ENCODE measurements at places on chromosomes 1 and 21.
A peak's percentile ranks its signal among the peaks of the same experiment; 100 is the strongest.

DNA sequence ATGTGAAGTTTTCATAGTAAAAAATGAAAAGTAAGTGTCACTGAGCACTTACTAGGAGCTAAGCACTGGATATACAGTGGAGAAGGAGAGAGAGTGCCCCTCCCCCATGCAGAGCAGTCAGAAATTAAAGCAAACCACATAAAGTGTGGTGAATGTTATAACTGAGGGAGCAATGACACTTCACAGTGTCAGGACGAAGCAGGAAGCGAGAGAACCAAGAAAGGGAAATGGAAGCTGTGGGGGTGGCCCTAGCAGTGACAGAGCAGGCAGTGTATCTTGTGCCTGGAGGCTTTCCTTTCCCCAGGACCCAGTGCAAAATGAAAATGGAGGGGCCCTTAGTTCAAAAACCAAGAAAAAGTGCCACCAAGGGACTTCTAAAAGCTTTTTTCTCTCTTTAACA lies 21.5 kb upstream of the RCAN3 start:
- peak; percentile 88 for DNase-seq

GRCh38 chr1:40794974-40795715 lies 11.6 kb downstream of the KCNQ4 start:
- no peak for DNase-seq

DNA sequence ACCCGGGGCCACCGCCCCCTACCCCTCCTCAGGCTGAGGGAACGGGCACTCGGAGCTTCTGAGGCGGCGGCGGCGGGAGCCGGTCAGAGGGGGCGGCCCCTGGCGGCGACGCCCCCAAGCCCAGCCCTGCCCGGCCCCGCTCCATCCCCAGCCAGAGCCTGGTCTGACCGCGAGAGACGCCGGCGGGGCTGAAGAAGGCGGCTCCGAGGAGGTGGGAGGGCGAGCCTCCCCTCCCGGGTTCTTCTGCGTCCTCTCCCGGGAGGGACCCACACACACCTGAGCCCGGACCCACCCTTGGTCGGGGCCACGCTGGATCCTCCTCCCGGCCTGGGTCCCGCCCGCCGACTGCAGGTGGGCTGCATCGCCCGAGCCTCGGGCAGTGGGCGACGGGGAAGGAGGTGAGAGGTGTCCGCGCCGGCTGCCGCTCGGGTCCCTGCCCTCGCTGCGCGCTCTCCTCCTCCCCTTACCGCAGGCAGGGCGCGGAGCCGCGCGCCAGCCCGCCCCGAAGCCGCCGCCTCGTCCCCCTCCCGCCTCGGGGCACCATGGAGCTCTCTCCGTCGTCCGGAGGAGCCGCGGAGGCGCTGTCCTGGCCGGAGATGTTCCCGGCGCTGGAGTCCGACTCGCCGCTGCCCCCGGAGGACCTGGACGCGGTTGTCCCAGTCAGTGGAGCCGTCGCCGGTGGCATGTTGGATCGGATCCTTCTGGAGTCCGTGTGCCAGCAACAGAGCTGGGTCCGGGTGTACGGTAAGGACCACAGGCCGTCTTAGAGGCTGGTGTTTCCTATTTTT lies at the start of gene RASAL2:
RASAL2 (plus strand) TSS at position 154 of the 788 bp plus-strand sequence; CDS start at position 543, 389 bp downstream.
- peak; percentile 80 for DNase-seq

GRCh38 chr1:2070016-2070415 lies 19.8 kb downstream of the PRKCZ start:
- DNase-seq: no peak

DNA sequence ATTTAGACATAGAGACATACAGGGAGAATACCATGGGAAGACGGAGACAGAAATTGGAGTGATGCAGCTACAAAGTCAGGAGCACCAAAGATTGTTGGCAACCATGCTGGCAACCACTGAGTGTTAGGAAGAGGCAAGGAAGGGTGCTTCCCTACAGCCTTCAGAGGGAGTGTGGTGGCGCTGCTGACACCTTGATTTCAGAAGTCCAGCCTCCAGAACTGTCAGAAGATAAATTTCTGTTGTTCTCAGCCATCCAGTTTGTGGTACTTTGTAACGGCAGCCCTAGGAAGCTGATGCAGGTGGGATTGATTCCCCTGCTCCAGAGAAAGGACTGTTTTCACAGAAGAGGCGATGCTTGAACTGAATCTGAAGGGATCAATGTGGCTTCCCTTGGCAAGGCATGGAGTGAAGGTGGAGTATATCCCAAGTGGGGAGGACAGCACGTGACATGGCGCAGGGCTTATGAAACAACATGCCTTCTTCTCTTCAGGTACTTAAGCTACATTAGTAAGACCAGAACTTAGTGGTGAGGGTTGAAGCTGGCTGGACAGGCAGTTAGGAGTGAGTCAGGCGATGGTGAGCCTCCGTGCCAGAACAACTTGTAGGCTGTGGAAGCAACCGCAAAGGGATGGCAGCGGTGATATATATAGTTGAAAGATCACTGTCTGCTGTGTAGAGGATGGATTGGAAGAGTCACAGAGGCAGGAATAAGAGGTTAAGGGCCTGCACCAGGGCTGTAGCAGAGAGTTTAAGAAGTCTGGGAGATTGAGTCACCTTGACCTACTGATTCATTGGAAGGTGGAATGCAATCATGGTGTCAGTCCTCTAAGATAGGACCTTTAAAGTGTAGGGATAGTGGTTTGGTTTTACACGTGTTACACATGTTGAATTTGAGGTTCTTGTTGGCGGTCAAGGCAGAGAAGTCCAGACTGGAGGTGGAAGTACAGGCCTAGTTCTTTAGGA lies 2.1 kb downstream of the LEPR start:
- no peak for DNase-seq

DNA sequence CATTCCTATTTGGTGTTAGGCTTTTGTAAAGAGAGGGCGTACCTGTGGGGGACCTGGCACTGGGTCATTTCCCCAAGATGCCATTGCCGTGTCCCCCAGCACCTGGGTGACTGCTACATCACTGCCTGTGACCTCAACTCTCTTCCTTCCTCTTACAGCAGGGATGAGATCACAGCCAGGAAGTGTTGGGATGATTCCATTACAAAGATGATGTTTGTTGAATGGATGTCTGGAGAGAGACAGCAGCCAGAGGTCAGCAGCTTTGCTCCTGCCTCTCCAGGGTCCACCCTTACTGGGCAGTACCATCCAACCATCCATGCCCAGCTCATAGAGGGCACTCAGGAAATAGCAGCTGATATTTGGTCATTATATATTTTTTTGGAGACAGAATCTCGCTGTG lies 35.1 kb downstream of the TMEM51 start:
- DNase-seq: no peak

DNA sequence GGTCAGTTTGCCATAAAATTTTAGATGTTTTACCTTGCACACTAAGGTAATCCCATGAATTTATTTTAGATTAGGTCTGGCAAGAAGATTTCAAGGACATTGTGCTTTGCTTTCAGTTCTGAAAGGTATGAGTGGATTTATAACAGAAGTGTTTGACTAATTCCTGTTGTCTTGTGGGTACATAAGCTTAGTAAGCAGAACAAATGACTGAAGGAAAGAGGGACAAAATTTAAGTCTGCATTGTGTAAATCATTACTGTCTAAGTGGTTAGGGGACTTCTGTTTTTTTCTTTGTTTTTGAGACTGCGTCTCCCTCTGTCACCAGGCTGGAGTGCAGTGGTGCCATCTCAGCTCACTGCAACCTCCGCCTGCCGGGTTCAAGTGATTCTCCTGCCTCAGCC lies 60.1 kb downstream of the PKN2 start:
- no peak for DNase-seq

DNA sequence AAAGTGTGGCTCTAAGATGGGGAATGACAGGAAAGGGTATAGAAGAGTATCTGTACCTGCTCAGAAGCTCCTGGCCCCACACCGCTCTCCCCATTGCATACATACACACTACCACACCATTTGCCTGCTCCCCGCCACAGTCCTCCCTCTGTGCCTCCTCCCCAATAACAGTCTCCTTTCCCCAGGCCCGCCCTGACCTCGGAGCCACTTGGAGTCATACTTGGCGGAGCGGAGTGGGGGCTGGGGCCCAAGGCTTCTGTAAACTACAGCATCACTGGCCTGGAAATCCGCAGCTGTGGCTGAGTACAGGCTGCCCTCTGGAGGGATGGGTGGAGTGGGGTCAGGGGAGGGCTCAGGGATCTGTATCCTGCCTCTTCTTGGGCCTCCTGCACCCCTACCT lies 8.6 kb downstream of the SEMA6C start:
- DNase-seq: no peak

- no peak for DNase-seq
Measured at GRCh38 chr1:94013367-94013878, 104.2 kb upstream of the GCLM start.

DNA sequence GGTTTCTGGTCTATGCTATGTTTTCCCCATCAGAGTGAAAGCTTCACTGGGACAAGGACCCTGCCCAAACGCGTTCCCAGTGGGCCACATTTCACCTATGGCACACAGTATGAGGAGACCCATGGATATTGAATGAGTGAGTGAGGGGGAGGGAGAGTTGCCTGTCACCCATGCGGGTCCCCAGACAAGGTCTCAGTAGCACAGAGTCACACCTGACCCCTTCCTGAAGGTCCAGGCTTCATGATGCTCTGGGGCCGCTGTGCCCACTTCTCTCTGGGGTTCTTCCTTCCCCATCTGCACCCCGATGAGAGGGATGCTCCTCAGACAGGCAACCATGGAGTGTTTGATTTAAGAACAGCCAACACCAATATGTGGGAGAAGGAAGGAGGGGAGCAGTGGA lies 72.3 kb upstream of the CSF3R start:
- no peak for DNase-seq

DNA sequence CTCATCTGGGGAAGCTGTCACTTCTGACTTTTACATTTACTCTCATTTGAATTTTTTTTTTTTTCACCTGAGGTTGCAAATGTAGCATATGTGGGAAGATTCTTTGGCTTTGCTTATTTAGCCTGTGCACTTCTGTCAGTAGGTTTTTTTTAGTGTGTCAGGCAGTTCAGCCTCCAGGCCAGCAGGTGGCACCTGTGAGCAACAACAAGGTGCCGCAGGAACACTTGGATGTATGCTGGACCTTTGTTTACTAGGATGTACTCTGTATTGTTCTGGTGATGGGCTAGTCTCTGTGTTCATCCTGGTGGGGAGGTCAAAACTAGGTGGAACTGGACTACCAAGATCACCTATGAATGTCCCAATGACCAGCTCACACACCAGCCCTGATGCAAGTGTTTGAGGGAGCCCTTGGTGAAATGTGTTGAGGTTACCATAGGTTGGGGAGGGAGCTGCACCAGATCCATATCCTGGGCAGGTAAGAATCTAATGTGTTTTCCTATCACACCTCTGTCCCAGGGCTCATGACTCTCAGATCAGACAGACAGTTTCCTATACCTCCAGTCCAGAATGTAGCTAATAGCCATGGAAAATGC lies 618.2 kb downstream of the BRINP3 start:
- DNase-seq: peak; percentile 44

DNA sequence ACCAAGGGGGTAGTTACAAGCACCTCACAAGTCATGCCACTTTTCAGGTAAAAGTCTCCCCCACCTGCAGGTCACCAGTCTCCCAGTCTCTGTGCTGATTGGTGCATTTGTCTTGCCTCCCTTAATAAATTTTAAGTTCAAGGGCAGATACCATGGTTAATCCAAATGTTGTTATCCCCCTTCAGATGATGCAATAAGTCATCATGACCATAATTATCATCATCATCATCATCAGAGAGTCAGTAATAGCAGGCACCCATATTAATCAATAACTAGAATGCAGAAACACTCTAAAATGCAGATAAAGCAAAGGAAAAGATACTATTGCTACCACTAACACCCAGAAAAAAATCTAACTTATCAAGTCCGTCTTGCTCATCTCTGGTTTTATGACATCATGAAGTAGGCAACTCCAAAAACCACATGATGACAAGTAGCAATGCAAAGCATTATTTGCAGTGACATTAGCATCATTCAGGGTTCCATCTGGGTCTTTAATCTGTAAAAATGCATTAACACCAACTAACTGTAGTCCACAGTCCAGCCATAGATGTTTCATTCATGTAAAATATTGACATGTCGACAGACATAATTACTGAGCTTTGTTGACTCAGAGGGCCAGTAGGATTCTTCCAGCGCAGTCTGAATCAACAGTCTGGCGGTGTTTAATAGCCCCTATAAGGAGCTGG lies 492.0 kb upstream of the RUNX1 start:
- DNase-seq: no peak

GRCh38 chr21:46325073-46325912 lies 1.3 kb downstream of the PCNT start:
- peak; percentile 55 for DNase-seq

DNA sequence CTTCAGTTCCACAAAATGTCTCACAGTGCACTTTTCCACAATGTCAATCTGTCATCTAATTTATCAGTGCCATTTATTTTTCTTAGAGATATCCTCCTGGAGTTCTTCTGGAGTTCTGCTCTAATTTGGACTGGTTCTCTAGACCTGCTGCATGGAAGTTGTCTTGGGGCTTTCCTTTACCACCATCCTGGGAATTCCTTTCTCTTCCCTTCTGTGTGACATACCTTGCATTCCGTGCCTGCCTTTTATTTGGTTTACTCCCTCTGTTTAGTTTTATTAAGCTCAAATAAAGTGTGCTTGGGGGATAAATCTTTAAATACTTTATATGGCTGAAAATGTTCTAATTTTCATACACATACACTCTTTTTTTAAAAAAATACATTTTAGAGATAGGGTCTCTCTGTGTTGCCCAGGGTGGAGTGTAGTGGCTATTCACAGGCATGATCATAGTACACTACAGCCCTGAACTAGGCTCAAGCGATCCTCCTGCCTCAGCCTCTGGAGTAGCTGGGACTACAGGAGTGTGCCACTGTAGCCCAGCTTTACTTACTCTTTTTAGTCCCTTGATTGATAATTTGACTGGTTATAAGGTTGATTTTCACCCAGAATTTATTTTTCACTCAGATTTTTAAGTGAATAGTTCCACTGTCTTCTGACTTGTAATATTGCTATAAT lies 14.4 kb downstream of the MTF2 start:
- DNase-seq: no peak

DNA sequence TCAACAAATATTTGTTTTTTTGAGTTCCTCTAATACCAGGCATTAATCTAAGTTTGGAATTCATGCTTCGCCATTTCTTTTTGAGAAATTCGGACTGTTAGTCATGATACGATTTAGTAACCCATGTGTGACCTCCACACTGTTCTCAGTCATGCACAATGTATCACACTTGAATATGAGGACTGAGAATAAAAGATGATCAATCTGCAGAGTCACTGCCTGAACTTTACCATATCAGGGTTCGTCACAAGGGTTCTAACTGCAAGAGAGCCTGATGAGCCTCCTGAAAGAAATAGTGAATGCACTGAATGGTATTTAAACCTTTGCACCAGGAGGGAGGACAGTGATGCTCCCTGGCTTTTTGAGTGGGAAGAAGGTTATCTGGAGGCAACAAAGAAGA lies 10.9 kb upstream of the FASLG start:
- DNase-seq: no peak
